ENCODE measurements at places on chromosomes 5 and 9.

DNA sequence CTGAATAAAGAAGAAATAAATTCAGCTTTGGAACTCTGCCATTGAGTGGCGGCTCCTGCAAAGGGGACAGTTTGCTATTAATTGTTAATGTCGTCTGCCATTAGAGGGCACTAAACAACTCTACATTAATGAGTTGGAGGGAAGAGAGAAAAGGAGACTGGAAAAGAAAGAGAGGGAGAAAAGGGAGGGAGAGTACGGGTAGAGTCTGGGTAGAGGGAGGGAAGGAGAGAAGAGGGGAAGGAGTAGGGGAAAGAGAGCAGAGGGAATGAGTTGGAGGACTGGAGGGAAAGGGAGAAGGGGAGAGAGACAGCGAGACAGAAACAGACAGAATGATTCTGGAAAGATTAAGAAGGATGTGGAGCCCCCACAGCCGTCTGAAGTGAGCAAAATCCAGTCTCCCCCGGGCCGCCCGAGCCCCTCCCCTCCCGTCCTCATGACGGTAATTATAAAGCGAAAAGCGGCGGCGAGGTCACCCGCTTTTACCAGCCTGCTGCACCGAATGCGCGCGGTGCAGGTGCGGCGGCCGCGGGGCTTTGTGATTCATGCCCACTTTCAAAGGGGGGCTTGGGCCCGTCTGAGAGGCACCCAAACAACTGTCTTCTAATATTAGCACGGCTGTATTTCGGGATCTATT lies 1.9 kb upstream of the FST start:
- DNase-seq: no peak

DNA sequence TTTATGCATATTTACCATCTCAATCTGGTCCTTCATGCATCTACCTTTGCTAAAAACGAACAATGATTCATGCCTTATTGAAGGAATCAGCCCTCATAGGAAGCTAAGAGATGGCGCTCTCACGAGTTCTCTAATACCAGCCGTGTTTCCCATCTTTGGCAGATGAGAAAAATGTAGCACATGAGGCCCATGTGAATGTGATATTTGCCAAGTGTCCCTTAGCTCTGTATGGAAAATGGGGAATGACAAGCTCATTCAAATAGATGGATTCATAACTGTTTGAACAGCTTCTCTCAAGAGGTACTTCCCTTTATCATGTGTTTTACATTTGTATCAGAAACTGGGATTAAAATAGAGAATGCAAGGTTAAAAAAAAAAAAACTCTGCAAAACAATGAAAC lies 66.1 kb downstream of the TTC39B start:
- DNase-seq: no peak

DNA sequence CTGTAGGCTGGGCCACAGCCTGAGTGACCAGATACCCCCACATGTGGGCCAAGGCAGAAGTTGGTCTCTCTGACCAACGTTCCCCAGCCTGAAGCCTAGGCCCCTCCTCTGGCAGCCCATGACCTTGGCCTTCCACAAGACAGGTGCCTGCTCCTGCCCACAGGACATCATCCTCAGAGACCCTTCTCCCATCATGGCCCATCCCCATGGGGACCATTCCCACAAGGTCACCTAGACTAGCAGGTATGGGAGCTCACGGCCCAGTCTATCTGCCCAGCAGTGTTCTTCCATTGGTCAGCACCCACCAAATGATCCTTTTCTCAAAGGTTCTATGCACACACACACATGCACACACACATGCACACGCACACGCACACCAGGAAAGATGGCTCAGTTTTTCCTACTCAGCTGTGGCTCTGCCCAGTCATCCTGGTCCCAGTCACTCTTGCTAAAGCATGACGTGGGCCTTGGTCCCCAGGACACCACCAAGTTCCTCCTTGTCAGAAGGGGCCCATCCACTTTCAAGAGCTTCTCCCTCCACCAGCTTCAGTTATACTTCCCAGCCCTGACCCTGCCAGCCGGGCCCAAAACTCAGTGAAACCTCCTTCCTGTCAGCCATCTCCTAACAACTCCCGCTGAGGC lies 65.4 kb downstream of the PAX5 start:
- no peak for DNase-seq

GRCh38 chr5:87183896-87184295 lies 83.8 kb upstream of the RASA1 start:
- no peak for DNase-seq

GRCh38 chr9:136329211-136329627 lies 1.9 kb downstream of the GPSM1 start:
- DNase-seq: no peak

DNA sequence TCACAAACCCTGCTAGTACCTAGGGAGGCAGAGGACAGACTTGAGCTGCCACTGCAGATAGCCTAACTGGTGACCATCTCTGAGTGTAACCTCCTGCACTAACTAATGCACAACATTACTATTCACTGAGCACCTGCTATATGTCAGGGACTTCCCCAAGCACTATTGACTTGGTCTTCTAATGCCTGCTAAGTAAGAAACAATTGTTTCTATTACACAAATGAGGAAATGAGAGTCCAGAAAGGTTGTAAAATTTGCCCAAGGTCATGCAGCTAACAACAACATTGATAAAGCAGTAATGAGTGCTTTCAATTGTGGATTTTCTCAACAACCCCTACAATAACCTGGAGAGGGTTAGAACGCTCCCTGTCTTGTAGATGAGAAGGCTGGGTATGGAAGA lies 183.7 kb downstream of the ZNF462 start:
- DNase-seq: no peak

- no peak for DNase-seq
Measured at GRCh38 chr9:127746959-127747569, 12.0 kb upstream of the TOR2A start.

GRCh38 chr5:123865641-123866040 lies 353.7 kb downstream of the CSNK1G3 start:
- no peak for DNase-seq

- no peak for DNase-seq
Measured at GRCh38 chr9:98332405-98332831, 77.0 kb upstream of the TBC1D2 start.

- no peak for DNase-seq
Measured at GRCh38 chr5:37717613-37718431, 122.0 kb downstream of the GDNF start.

DNA sequence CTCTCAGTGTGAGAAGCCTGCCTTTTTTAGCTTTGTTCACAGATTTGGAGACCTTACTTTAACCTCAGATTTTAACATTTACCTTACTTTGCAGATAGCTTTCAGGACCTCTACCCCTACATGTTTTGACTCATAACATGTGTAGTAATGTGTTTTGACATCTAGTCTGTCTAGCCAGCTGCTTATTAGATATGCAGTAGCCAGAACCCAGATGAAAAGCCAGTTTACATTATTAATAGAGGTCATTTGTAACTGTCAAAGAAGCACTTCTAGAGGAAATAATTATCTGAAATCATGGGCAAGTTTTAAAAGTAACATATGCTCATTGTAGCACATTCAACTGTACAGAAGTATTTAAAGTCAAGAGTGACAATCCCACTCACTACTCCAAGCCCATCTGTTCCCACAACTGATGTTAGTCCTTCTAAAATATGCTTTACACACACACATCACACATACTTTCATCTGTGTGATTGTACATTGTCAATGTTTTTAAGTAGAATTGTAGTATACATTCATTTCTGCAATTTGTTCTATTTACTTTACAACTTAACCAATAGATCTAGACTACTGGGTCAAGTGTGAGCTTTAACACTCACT lies 71.8 kb upstream of the NIPAL4 start:
- no peak for DNase-seq

- DNase-seq: no peak
Measured at GRCh38 chr9:123097430-123098095, 64.1 kb downstream of the GPR21 start.

- no peak for DNase-seq
Measured at GRCh38 chr5:40386289-40386688, 293.4 kb upstream of the PTGER4 start.

DNA sequence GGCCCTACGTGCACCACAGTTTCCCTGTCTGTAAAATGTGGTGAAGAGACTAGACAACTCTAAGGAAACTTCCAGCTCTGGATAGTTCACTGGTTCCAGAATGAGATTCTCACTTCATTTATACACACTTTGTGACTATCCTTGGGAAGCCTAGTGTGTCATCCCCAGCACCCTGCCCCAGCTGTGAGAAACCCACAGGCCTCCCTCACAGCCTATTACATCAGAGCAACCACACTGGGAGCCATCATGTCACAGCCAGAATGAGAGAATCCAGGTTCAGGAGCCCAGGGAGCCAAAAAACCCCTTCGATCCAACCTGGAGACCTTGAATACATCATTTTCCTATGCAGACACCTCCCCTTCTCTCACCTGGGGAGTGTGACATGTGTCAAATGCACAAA lies 21.0 kb upstream of the HAND1 start:
- no peak for DNase-seq

GRCh38 chr9:28051559-28052503 lies 478.6 kb upstream of the C9orf72 start:
- DNase-seq: no peak

DNA sequence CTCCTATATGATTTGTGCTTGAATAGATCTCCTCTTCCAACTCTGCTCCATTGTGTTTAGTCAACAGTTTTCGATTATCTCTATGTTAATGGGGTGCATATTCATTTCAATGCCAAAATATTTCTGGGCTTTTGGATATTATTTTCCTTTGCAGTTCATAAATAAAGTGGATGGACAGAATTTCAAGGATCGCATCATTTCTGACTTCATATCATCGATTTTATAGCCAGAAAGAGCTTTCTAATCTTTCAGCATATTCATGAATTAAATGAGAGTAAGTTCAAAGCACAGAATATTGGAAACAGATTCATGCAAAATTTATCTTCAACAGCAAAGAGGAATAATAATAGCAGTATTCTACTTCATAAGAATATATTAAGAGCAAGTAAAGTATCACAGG lies 60.0 kb upstream of the MINAR2 start:
- no peak for DNase-seq

DNA sequence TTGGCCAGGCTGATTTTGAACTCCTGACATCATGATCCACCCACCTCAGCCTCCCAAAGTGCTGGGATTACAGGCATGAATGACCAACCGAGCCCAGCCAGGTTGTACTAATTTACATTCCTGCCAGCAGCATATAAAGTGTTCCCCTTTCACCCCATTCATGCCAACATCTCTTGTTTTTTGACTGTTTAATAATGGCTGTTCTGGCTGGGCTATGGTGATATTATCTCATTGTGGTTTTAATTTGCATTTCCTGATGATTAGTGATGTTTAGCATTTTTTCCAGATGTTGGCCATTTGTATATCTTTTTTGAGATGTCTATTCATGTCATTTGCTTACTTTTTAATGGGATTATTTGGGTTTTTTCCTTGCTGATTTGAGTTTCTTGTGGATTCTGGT lies 87.3 kb downstream of the INVS start:
- DNase-seq: no peak

GRCh38 chr5:143243103-143243502 lies 160.4 kb downstream of the NR3C1 start:
- no peak for DNase-seq

- no peak for DNase-seq
Measured at GRCh38 chr5:74382123-74382855, 258.2 kb downstream of the ENC1 start.

DNA sequence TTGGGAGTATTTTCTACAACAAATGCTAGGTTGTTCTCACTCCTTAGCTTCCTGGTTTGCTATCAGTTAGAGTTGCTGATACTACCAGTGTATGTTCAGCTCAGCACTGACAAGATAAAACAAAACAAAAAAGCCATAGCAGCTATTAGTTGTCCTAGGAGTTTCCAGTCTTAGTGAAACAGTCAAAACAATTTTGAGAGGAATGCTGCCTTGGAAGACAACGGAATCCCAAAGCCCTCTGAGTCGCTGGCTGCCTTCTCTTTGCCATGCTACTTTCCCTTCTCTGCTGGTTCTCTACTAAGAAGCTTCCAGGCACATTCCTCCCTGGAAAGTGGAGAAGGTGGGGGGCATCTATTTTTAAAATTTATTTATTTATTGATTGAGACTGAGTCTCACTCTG lies 5.4 kb upstream of the CREBRF start:
- no peak for DNase-seq

DNA sequence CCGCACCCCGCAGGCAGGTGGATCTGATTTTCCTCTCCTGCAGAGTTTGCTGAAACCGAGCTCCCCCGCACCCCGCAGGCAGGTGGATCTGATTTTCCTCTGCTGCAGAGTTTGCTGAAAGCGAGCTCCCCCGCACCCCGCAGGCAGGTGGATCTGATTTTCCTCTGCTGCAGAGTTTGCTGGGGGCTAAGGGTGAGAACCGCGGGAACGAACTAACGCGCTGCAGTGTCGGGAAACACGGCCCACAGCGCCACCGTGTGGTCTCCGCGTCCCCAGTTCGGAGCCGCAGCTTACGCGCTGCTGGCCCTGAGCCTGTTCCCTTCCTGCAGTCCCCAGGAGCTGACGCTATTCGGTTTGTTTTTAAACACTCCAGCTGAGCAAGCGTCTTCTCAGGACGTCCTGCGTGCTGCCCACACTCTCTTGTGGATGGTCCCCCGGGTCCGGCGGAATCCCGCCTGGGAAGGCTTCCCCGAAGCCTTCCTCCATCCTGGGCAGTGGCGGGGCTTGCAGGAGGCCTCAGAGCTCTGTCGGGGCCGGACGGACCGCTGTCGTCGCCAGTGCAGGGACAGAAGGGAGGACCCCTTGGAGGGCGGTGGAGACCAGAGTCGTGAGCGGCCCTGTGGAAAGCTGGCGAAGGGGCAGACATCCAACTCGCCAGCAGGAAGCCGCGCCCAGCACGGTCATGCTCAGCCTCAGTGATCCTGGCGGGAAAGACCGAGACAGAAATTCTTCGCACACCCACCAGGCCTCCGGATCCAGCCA lies 121.2 kb upstream of the LPCAT1 start:
- peak; percentile 63 for DNase-seq

DNA sequence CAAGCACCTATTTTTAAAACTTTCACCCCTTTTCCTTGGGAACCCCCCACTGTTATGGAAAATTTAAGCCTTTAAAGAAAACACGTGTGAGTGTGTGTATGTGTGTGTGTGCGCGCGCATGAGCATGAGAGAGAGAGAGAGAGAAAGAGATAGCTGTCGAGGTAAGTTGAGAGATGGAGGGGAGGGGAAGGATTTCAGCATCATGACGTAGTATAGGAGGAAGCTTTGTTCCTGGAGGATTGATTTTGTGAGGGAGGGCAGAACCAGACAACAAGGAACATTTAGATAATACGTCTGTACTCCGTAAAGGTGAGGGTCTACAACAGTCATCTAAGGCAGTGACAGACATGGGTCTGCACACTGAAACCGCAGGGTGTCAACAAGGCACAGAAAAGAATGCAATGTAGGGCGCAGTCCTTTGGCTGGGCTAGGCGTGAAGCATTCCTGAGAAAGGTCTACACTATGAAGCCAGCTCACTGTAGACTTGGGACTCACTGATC lies 227.7 kb downstream of the SMARCA2 start:
- no peak for DNase-seq

GRCh38 chr9:133284362-133284761 lies 9.4 kb upstream of the ABO start:
- no peak for DNase-seq

GRCh38 chr9:121766081-121766683 lies 114.7 kb downstream of the DAB2IP start:
- DNase-seq: no peak

GRCh38 chr5:91797576-91797975 lies 414.5 kb upstream of the ARRDC3 start:
- no peak for DNase-seq
